Heart right ventricle (tissue), 16 donors: ENCODE measurements at places on chromosomes 11 and 22. TPM values are rescaled to one million over a fixed set of nuclear protein-coding genes. Genes with fewer than 3 reads are reported as not detected.

GRCh38 chr11:86180851-86181250, 63.7 kb upstream of the EED start:
- no peak for DNase-seq

The RANGAP1 gene
- 31.5 TPM for total RNA-seq

The PANX3 gene
- not detected for total RNA-seq

GRCh38 chr11:43969543-43969942, 27.1 kb downstream of the C11orf96 start:
- peak; percentile 41 for DNase-seq

The TYMP gene
- 24.1 TPM for total RNA-seq

- no peak for DNase-seq
Measured at GRCh38 chr11:111185266-111185665, 60.3 kb upstream of the POU2AF2 start.

The APOL6 gene
- 4.7 TPM for total RNA-seq

DNA sequence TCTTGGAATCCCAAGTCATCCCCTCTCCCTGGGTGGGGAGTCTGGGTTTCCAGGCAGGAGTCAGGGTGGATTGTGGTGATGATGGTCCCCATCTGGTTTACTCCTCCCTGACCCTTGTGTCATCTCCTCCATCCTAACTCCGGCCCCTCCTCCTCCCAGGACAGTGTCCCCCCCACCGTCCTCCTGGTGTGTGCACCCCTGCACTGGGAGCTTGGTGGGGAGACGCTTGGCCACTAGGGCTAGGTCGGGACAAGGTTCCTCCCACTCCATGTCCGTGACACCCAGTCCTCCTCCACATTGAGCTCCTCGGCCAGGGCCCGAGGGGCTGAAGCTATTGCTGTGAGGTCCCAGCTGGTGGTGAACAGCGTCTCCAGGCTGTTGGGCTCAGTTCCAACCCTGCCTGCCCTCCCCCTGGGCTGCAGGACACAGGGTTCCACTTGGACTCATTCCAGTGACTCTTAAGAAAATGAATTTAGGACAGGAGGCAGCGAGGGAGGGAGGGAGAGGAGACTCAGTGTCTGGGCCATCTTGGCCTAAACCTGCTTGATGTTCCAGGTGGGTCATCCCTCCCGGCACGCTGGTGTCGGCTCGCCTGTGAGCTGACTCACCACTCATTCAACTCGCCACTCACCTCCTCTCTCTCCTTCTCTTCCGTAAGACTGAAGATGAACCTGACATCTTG, 433.2 kb downstream of the TBC1D22A start:
- DNase-seq = no peak

The ANKK1 gene
- not detected for total RNA-seq

The AP1B1 gene
- total RNA-seq = 25.8 TPM

DNA sequence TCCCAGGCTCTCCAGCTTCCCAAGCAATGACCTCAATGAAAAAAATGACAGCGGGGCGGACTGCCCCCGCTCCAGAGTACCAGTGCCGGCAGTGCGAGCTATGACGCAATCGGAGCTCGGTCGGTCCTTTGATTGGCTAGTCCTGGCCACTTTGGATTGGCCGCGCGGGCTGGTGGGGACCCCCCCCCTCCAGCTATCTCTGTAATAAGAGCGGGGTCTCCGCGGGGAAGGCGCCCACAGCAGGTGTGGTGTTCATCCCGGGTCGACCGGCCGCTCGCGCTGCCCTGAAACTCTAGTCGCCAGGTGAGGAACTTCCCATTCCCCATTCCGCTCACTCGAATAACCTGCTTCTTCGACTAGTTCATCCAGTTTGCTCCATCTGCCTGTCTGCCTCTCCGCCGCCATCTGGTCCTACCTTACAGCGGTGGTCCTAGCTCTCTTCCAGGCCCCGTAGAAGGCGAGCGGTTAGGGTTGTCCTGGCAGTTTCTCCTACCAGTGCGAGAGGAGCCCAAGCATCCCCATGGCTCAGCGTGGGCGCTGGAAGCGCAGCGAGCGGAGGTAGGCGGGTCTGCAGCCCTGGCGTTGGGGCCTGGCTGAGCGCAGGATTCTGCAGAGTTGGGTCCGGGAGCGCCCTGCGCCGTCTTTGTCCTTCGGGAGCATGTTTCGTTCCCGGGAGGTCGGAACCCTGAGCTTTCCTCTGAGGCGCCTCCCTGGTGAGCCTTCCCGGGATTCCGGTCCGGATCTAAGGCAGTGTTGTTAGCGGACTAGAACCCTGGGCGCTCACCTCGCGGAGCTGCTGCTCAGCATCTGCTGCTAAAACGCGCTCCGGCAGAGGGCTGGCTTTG, at the start of gene CALCB:
Gene CALCB (plus strand): TSS at position 233 of the 845 bp plus-strand sequence. CDS start 1,126 bp downstream, outside the sequence.
- DNase-seq = no peak

DNA sequence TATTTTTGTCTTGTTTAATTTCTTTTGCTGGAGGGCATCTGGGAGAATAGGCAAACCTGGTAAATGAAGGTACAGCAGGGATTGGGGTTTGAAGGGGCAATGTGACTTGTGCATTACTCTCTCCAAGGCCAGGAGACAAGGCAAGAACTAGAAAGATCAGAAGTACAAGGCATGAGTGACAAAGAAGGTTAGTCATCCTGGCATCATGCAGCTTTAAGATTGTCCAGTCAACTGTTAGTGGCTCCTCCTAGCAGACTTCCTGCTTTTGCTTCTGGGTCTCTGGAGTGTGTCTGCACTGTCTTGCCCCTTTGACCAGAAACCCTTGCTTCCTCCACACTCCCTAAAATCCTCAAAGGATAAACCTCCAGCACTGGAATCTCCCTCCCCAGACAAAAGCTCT, 27.2 kb upstream of the GLYATL1 start:
- DNase-seq = no peak

- no peak for DNase-seq
Measured at GRCh38 chr11:83064011-83064410, 7.7 kb downstream of the RAB30 start.

- DNase-seq = no peak
Measured at GRCh38 chr22:17841836-17842235, 67.6 kb upstream of the BID start.

GRCh38 chr22:44765571-44766285, 13.4 kb downstream of the ARHGAP8 start:
- no peak for DNase-seq

GRCh38 chr11:108601150-108601549, 7.6 kb upstream of the EXPH5 start:
- DNase-seq = no peak

DNA sequence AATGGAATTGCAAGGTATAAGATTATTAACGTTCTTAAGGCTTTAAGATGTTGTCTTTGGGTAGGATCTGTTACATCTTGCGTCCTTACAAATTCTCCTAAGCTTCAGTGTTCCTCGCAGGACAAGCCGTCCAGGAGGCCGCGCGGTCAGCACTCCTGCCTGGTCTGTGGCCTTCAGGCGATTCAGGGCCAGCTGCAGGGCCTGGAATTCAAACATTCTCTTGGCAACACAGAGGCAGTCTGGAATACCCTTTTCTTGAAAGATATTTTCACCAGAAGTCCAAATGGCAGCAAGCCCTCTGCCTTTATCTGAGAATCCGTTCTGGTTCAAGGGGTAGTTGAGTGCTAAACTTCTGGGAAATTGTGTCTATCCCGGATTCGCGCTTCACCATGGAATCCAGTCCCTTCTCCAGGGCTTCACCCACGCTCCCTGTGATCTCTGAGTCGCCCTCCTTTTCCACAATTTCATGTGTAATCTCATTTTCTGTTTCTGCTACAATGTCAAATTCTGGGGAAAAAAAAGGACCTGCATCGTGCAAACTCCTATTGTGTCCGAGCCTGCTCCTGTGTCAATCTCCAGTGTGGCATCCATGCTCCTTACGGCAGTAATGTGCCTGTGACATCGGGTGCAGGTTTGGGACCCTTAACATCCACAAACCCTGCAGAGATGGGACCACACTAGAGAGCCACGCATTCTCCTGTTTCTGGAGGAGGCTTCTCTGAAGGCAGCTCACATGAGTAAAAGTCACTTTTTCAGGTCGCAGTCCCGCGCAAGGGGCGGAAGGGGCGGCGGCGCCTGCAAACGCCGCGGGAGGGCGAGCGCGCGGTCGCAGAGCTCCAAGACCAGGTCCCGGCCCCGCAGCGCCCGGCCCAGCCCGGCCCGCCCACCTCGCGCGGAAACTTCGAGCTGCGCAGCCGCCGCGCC, 25.4 kb upstream of the SORL1 start:
- peak; percentile 30 for DNase-seq

- DNase-seq = peak; percentile 30
Measured at GRCh38 chr11:128342511-128343134, 244.7 kb downstream of the ETS1 start.

The CCDC116 gene
- 0.15 TPM for total RNA-seq

- no peak for DNase-seq
Measured at GRCh38 chr22:50118557-50119168, 28.9 kb downstream of the MOV10L1 start.

GRCh38 chr11:92632495-92632894, 337.0 kb upstream of the MTNR1B start:
- DNase-seq = no peak

The LDHAL6A gene
- total RNA-seq = not detected

The LARGE2 gene
- not detected for total RNA-seq
